ENCODE measurements at places on chromosomes 3 and 15. TPM values are rescaled to one million over a fixed set of nuclear protein-coding genes. Genes with fewer than 3 reads are reported as not detected.

The IRAK2 gene
- total RNA-seq: 41.6 TPM

The MAGI1 gene
- total RNA-seq: 44.9 TPM

GRCh38 chr3:33663042-33663441, 55.0 kb downstream of the CLASP2 start:
- no peak for DNase-seq

GRCh38 chr3:115085197-115085865, 61.8 kb downstream of the ZBTB20 start:
- DNase-seq: no peak

DNA sequence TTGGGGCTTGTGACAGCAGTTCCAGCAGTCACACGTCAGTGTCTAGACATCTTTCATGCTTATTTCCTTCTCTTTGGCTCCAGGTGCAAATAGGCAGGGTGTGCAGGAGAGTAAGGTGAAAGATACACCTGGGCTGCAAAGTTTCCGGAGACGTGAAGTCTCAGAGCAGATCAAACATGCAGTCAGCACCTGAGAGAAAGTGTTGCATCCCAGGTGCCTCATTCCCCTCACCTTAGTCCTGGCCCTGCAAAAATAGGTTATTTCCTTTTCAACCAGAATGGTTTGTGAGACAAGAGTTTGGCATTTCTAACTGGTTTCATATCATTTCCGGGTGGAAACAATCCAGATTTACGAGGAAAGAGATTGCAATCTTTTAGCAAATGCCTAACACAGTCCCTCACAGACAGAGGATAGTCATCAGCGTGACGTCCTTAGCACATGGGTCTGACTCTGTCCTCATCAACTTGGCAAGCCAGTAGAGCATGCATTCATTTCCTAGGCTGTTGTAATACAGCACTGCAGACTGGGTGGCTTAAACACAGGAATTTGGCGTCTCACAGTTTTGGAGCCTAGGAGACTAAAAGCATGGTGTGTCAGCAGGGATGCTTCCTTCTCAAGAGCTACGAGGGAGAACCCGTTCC, 58.2 kb upstream of the ARRDC4 start:
- no peak for DNase-seq

The LTK gene
- total RNA-seq: 0.24 TPM

- no peak for DNase-seq
Observed at GRCh38 chr3:76811418-76811817, 228.5 kb upstream of the ROBO2 start.
